ENCODE measurements at places on chromosomes 12 and 14.

DNA sequence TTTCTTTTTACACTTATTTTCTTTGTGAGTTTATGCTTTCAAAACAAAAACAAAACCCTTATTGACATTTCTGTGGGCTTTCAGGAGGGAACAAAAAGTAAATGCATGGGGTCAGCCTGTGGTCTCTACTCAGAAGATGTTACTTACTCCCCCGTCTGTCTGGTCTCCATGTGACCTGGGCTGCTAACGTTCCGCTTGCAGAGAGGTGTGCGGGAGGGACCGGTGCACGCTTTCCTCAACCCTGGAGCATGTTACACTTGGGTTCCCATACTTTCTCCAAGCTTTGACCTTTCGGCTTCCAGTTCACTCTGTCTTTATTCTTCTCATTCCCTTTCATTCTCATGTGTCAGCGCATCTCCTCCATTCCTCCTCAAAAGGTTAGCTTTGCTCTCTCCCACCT, 36.5 kb downstream of the ZC3H14 start:
- no peak for DNase-seq

DNA sequence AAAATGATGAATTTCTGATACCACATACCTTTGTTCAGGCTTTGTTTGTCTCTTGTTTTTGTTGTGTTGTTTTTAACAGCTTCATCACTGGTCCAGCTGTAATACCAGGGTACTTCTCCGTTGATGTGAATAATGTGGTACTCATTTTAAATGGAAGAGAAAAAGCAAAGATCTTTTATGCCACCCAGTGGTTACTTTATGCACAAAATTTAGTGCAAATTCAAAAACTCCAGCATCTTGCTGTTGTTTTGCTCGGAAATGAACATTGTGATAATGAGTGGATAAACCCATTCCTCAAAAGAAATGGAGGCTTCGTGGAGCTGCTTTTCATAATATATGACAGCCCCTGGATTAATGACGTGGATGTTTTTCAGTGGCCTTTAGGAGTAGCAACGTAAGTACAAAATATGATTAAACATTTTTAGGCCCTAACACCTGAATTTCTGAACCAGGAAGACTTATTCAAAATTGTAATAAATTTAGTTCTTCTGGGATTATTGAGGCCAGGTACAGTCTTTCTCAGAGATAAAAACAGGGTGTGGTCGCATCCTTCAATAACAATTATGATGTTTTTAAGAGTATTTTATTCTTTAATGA, 22.4 kb downstream of the RXYLT1 start:
- DNase-seq: no peak

- peak; percentile 50 for DNase-seq
Measured at GRCh38 chr14:100677152-100677551, 49.5 kb upstream of the DLK1 start.

DNA sequence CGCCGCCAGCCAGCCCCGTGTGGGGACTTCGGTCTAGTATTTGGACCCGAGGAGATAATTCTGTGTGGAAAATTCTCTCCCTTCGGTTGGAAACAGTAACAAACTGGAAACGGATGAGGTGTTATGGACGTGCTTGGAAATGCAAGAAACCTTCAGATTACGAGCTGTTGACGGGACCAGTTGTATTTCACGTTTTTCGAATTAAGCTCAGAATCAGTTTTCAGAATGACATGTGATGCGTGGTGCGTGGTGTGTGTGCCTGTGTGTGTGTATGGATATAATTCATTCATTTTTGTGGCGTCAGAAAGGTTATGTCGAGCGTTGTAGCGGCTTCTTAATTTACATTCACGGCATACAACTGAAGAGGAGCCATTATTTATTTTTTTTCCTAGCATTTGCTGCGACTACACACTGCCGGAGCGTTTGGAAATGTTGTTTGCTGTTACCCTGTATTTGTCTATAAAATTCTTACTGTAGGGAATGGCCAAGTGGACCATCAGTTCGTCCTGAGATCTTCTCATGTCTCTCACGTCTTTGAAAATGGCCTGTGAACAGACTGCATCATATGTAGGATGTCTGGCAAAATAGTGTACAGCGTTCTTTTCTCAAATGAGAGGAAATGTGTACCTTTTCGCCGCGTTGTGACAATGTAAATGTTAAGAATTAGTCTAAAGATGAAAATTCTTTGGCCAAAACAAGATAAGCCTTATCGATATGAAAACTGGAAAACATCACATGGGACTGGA, 1.3 kb downstream of the TRAF3 start:
- DNase-seq: no peak

DNA sequence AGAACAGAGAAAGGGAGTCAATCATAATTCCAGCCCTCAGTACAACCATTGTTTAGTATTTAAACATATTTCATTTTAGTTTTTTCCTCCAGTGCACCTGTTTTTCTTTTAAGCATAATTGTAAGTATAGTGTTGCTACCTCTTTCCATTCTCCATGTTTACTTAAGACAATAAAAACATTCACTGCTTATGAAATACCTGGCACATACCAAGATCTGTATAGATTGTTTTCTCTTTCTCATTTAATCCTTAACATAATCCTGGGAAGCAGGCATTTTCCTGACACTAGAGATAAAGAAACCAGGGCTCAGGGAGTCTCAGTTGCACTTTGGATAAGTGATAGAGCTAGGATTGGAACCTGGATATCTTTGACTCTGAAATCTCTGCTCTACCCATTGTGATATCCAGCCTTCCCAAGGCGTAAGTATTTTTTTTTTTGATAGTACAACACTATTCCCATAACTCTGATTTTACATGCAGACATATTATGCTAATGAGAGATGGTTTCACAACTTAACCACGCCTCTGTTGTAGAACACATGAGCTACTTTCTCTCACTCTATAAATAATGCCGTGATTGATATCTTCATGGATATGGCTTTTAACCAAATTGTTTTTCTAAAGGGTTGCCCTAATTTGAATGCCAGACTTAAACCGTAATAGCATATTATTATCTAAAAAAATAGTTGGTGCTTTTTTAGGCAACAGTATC, 11.8 kb upstream of the KRT7 start:
- no peak for DNase-seq

GRCh38 chr12:79441534-79441933, 249.2 kb downstream of the PAWR start:
- no peak for DNase-seq

- no peak for DNase-seq
Measured at GRCh38 chr14:63895510-63895909, 42.7 kb downstream of the SYNE2 start.

GRCh38 chr14:72663076-72663487, 230.8 kb downstream of the DPF3 start:
- no peak for DNase-seq

GRCh38 chr12:62319058-62319457, 58.9 kb downstream of the USP15 start:
- DNase-seq: no peak

DNA sequence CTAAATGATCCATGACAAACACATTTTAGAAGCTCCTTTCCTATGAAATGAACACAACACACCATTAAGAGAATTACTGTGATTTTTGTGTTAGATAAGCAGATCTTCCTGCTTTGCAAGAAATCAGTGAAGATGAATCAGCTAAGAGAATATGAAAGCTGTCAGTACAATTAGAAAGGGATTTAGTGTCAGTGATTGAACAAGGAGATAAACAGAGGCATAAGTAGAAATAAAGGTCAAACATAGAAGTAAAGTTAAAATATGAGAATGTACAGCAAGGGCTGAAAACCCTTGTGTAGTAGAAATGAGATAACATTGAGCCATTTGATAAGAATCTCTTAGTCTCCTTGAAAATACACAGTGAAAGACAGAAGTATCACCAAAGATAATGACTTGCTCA, 21.4 kb upstream of the SLC16A7 start:
- no peak for DNase-seq

GRCh38 chr12:25308756-25309155, 58.0 kb upstream of the KRAS start:
- DNase-seq: no peak

DNA sequence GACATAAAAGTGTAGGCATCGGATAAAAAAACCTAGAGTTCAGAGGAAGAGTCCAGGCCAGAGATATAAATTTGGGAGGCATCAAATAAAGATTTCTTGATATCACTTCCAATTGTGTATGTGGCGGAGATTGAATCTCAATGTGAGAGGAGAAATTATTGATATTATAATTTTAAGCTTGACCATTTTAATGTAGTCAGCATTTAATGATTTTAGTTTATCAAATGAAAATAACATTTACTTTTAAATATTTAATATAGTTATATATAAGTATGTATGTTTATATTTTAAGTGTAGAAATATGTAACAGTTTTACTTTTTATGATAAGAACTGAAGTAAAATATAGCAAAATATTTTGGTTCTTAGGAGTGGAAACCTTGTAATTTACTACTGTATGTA, 48.7 kb downstream of the WASHC4 start:
- DNase-seq: no peak

DNA sequence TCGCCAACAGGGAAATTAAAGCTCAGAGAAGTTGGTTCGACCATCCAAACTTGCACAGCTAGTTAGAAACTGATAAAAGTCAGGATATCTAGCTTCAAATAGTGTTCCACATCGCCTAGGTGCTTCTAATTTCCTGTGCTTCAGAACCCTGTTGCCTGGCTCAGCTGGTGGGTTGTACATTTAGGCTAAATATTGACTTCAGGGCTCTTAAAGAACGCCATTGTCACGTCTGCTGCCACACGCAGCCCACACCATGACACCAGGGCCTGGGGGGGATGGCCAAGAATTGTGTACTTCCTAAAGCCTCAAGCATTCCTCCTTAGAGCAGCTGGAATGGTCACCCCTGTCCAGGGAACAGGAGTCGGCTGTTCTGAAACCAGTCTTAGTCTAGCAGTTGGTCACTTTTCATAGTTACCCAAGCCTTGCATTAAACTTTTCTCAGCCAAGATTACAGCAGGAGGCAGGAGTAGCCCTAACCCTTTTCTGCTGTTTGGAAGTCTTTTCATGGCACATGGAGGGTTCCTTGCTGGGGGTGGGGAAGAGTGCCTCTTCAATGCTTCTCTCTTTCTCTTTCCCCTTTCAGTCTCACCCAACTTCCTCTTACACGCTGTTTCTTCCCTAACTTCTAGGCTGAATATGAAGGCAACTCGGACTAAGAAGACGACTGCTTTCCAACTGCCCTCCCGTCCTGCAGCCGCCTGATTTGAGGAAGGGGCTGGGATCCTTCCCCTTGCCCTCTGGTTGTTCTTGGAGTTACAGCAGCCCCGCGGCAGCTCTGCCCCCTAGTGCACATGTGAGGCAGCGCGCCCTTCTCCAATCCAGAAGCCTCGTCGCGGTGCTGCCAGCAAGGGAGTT, 17.1 kb downstream of the FOS start:
- DNase-seq: no peak

GRCh38 chr12:132196038-132196872, 52.0 kb downstream of the NOC4L start:
- DNase-seq: no peak

GRCh38 chr14:58777541-58777979, 139.8 kb downstream of the DACT1 start:
- no peak for DNase-seq

- no peak for DNase-seq
Measured at GRCh38 chr14:73567951-73568885, 795 bp upstream of the ACOT2 start.

GRCh38 chr12:11707535-11707934, 58.1 kb downstream of the ETV6 start:
- DNase-seq: no peak

- DNase-seq: no peak
Measured at GRCh38 chr12:96506776-96507175, 17.4 kb downstream of the CFAP54 start.

DNA sequence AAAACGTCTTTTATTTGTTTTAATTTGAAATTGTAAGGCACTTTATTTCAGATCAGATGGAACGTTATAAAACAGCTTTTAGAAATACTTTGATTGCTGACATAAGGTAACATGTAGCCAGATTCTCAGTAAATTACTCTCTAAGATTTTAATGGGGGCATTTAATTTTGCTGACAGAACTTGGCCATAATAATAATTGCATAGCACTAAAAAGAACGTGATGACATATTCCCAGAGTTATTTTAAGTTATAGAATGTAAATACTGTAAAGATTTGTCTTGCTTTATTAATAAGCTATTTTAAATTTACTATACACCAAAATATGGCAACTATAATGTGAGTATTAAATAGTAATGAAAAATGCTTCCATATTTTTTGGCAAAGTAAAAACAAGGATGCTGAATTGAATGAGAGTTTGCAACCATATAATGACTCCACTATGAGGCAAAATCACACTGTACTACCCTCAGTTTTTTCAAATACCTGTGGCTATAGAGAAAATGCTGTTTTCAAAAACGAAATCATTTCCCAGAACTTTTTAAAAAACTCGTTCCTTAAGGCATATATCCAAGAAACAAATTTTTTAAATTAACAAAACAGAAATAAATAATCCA, 876 bp downstream of the LUM start:
- no peak for DNase-seq

GRCh38 chr12:116924558-116925453, 14.1 kb downstream of the FBXW8 start:
- no peak for DNase-seq

DNA sequence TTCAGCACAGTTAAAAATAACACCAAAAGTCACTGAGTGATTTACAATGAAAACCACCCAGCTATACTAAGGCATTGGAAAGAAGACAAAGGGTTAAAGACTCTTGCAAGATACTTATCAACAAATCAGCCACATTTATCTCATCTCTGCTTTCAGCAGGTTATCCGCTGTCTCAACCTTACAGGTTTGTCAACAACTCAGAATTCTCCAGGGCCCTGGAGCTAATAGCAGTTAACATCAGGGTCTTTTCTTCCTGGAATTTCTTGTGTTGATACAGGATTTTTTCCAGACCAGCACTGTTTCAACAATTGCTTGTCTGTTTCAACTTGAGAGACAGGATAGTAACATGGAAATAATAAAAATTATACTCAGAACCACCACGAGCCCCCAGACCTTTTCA, 3.5 kb downstream of the PKP2 start:
- DNase-seq: no peak

DNA sequence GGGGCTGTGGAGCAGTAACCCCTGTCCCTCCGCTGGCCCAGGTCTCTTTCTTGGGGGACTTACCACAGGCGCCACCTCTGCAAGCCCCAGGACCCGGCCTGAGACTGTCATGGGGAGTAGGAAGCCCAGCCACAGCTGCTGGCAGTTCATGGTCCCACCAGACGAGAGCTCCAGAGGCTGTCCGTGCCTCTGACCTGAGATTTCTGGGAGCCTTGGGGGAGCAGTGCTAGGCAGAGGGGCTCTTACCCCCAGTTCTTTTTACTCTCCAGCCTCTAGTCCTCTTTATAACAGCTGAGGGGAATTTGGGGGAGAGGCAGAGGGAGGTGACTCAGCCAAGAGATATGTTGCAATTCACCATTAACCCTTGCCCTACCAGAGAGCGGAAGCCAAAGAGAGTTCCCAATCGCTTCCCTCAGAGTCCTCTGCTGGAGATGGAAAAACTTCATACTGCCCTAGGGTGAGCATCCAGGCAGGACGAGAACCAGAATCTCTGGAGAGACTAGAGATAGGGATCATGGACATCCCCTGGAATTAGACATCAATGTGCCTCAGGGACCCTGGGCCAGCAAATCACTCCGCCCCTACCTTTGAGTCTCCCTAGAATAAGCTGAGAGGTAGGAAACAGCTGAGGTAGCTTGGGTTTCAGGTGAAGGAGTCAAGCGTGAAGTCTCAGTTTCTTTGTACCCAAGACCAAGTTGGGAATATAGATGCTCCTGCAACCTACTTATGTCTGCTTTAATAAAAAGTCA, at the start of gene MMP19:
Gene MMP19 (minus strand): TSS at position 256 of the 749 bp plus-strand sequence. CDS start 106 bp downstream, at position 150.
- no peak for DNase-seq

- DNase-seq: no peak
Measured at GRCh38 chr14:104425171-104425681, 154.3 kb upstream of the C14orf180 start.

- DNase-seq: no peak
Measured at GRCh38 chr12:83461336-83461935, 774.7 kb downstream of the TMTC2 start.

All from SK-N-MC (cell line).